Keratinocyte (primary cell): ENCODE measurements at places on chromosomes 7 and 10.

- DNase-seq, result no peak
These were observed 110.1 kb upstream of the KIF5B start for GRCh38 chr10:32166365-32166764.

DNA sequence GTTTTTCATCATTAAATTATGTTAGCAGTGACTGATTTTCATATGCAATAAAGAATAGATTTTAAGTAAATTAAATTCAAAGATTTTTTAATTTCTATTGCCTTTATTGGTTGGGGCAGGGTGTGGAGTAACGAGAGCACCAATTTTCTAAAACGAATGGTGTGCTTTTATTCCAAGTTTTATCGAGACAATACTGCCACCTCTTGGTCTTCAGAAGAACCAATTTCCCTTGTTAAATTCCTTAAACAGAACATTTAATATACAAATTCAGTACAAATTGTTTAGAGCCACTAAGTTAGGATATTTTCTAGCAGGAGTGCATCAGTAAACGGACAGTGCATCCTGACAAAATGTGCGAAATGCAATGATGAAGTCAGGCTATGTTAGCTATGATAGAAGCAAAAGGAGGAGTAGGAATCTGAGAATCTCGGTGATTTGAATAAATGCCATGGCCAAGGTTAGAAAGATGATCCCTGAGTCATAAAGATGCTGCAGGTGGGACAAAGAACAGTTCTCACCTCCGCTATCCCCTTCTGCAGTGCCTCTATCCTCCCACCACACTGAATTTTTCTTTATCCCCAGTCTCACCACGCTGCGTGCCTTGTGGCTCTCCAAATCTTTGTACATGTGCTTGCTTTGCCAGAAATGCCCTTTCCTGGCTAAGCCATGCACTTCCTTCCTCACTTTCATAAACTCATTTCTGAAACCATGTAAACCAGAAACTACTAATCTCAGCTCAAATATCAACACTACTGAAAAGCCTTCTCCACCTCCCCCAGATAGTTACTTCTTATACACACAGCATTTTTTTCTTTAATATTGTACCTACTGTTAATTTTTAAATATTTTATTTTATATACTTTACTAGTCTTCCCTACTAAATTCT, 31.9 kb upstream of the AGBL3 start:
- peak; percentile 4 for DNase-seq

GRCh38 chr7:55432506-55432905, 67.4 kb downstream of the LANCL2 start:
- DNase-seq, result no peak

GRCh38 chr7:143005632-143006260, 21.2 kb downstream of the OR9A2 start:
- DNase-seq, result no peak
